ENCODE measurements at places on chromosomes 1 and 21. TPM values are rescaled to one million over a fixed set of nuclear protein-coding genes. Genes with fewer than 3 reads are reported as not detected.

- H3K27me3 ChIP-seq: peaks cover 5% of the 10 kb centered on the region
- DNase-seq: no peak
- H3K27ac ChIP-seq: no peak overlapping the region
- no peaks in the 10 kb centered on the region for H3K36me3 ChIP-seq
These were observed 107.2 kb upstream of the WLS start for GRCh38 chr1:68339505-68339904.

DNA sequence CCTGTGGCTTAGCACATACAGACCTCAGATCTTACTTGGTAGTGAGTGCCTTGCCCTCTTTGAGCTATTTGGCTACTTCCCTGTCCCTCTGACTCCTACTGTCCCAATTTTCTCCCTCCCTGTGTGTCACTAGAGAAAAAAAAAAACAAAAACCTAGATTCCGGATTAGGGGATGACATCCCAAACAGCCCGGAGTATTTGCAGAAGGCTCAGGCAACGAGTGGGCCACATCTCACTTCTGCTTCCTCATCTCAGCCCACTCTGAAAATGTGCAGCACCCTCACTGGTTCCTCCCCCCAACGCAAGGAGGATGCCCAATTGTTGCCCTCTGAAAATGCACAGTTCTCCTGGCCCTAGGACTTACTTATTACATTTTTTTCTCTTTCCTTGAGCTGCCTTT lies 4.9 kb downstream of the NHLH1 start:
- DNase-seq: no peak
- no peak overlapping the region for H3K4me3 ChIP-seq
- H3K36me3 ChIP-seq: no peaks in the 10 kb centered on the region
- no peaks in the 10 kb centered on the region for H3K27me3 ChIP-seq
- H3K4me1 ChIP-seq: peaks cover 13% of the 10 kb centered on the region

DNA sequence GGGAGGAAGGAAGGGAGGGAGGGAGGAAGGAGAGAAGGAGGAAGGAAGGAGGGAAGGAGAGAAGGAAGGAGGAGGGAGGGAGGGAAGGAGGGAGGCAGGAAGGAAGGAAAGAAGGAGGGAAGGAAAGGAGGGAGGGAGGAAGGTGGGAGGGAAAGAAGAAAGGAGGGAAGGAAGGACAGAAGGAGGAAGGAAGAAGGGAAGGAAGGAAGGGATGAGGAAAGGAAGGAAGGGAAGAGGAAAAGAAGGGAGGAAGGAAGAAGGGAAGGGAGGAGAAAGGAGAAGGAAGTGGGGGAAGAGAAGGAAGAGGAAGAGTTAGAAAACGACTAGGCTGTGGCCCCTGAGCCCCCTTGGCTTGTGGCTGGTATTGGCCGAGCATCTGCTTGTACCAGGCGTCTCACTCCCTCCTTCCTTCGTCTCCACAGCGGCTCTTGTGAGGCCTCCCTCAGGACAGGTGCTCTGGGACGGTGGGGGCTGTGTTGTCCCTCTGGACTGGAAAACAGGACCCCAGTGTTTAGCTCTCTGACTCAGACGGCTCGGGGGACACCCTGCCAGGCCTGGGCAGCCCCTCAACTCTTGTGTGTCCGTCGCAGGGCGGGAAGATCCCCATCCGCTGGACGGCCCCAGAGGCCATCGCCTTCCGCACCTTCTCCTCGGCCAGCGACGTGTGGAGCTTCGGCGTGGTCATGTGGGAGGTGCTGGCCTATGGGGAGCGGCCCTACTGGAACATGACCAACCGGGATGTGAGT lies 36.2 kb upstream of the C1QA start:
- H3K4me1 ChIP-seq: no peaks in the 10 kb centered on the region
- H3K27ac ChIP-seq: no peak overlapping the region
- DNase-seq: no peak
- no peaks in the 10 kb centered on the region for H3K36me3 ChIP-seq
- H3K27me3 ChIP-seq: peaks cover 7% of the 10 kb centered on the region

DNA sequence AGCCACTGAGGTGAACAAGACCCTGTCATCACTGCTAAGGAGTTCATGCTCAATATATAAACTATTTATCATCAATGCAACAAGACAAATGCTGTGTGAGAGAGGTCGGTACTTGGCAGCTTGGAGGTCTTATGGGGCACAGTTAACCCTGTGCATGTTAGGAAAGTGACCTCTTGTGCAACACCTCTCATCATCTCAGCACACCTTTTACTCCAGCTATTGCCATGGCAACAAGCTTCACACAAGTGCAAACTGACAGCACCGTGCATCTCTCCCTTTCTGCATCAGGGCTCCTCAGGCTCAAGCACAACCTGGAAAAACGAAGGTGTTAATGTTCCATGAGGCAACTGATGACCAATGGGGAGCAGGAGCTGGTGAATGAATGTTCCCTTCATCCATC lies 14.7 kb upstream of the MYSM1 start:
- H3K4me3 ChIP-seq: no peak overlapping the region
- H3K27ac ChIP-seq: no peak overlapping the region
- no peak for DNase-seq
- H3K27me3 ChIP-seq: no peaks in the 10 kb centered on the region
- peaks cover 14% of the 10 kb centered on the region for H3K4me1 ChIP-seq

DNA sequence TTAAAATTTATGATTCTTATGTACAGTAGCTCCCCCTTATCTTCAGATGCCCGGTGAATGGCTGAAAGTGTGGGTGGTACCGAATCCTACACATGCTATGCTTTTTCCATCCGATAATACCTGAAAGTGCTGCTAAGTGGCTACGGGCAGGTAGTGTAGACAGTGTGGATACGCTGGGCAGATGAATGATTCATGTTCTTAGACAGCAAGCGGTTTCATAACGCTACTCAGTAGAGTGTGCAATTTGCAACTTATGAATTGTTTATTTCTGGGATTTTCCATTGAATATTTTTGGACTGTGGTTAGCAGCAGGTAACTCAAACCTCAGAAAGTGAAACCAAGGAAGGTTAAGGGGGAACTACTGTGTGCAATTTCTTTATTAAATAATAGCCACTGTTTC lies 7.5 kb downstream of the PCP4 start:
- H3K27ac ChIP-seq: no peak overlapping the region
- H3K36me3 ChIP-seq: no peaks in the 10 kb centered on the region
- no peak overlapping the region for H3K4me3 ChIP-seq

DNA sequence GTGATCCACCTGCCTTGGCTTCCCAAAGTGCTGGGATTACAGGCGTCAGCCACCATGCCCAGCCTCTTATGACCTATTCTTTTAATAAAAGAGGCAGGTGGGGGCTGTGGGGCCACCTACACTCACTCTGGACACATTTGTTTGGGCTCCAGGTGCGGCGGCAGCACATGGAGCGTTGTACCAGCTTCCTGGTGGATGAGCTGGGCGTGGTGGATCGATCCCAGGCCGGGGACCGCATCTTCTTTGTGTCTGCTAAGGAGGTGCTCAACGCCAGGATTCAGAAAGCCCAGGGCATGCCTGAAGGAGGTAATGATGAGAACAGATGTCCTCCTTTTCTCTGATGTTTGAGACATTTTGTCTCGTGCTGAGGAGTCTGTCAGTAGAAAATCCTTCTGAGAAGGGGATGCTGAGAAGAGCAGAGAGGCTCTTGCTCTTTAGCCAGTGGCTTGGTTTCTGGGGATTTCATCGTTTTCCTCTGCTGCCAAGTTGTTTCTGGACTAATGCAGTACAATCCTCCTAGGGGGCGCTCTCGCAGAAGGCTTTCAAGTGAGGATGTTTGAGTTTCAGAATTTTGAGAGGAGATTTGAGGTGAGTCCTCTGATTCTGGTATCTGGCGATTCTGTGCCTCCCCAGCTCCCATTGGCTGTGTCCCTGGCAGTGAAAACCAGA lies 17.9 kb upstream of the MIIP start:
- H3K36me3 ChIP-seq: peaks cover 65% of the 10 kb centered on the region
- DNase-seq: peak; percentile 88
- peak overlapping the region; percentile 86 for H3K27ac ChIP-seq
- H3K4me1 ChIP-seq: no peaks in the 10 kb centered on the region
- H3K4me3 ChIP-seq: no peak overlapping the region

GRCh38 chr21:45800339-45801080 lies 157.0 kb downstream of the PCBP3 start:
- H3K27me3 ChIP-seq: no peaks in the 10 kb centered on the region
- H3K4me1 ChIP-seq: no peaks in the 10 kb centered on the region
- H3K27ac ChIP-seq: no peak overlapping the region
- H3K4me3 ChIP-seq: no peak overlapping the region
- no peak for DNase-seq

DNA sequence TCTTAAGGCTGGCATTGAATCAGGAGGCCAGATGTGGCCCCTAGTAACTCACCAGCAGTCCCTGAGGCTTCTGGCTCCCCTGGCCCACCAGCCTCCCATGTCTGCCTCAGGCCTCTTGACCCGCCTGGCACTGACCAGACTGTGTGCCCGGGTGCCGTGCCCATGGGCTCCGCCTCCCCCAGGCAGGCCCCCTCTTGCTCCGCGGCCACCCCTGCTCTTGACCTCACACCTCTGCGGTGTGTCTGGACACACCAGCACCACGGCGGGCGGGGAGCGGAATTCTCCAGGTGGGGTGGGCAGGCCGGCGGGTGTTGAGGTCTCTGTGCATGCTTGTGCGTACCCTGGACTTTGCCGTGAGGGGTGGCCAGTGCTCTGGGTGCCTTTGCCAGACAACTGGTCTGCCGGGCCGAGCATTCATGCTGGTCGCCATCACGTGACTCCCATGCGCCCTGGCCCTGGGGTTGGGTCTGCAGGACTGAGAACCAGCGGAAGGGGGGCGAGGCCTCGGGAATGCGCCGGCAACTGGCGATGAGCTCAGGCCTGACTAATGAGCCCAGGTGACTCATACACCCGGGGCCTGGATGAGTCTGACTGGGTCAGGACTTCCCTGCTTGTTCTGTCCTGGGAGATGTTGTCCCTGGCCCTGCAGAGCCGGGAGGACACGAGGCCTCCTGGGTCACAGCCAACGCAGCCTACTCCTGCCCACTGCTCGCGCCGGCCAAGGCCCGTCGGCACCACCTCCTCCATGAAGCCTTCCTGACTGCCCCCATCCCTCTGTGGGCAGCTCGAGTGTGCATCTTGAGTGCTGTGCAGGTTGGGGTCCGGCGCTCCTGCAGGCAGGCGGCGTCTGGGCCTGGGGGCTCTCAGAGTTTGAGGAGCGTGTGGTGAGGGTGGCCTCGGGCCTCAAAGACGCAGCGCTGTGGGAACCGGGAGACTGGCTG lies 22.6 kb downstream of the COL18A1 start:
- H3K36me3 ChIP-seq: no peaks in the 10 kb centered on the region
- H3K27me3 ChIP-seq: no peaks in the 10 kb centered on the region
- no peak for DNase-seq

GRCh38 chr21:40250514-40251294 lies 383.5 kb downstream of the PCP4 start:
- no peak overlapping the region for H3K27ac ChIP-seq
- no peaks in the 10 kb centered on the region for H3K4me1 ChIP-seq
- H3K36me3 ChIP-seq: no peaks in the 10 kb centered on the region
- H3K4me3 ChIP-seq: no peak overlapping the region
- no peak for DNase-seq
- no peaks in the 10 kb centered on the region for H3K27me3 ChIP-seq

DNA sequence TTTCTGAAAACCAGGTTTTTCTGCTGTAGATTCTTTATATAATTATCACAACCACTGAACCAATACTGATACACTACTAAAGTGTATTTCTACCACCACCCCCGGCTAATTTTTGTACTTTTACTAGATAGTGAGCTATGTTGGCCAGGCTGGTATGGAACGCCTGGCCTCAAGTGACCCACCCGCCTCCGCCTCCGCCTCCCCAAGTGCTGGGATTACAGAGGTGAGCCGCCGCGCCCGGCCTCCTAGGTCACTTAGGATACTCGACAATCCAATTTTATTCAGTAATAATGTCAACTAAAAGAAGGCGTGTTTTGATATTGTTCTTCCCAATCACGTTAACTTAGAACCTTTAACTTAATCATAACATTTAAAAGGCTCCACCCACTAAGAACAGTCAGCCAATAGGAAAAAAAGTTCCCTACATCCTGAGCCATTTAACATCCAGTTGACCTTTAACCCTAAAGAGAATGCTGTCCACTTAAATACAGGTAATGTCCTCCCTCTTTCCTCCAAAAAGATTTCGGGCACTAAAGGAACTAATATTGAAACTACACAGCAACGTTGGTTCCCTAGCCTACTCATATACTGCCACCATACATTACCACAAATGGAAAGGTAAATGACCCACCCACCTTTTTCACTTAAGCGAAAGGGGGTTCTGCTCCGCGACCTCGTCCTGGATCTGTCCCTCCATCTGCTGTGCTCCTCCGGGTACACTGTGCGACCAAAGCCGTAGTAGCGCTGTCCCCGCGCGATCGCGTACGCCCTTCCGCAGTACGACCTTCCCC lies 1.2 kb downstream of the RSRP1 start:
- H3K4me3 ChIP-seq: peak overlapping the region; percentile 96
- peaks cover 51% of the 10 kb centered on the region for H3K36me3 ChIP-seq
- no peak for DNase-seq
- H3K4me1 ChIP-seq: peaks cover 48% of the 10 kb centered on the region

DNA sequence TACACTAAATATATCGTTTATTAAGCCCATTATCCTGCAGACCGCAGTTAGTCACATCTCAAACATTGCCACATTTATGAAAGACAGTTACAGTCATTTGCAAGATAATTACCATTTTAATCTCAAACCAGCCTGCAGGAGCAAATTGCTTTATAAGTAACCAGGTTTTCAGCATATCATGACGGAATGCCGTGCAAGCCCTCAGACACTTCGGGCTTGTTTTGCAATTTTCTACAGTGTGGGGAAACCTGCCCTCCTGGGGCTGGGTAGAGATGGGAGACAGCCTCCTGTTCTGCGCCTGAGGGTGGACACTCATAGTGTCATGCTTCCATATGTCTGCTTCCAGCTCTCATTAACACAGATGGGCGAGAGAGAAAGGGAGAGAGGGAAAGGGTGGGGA lies 563.9 kb downstream of the NPHP4 start:
- peaks cover 7% of the 10 kb centered on the region for H3K4me1 ChIP-seq
- H3K36me3 ChIP-seq: no peaks in the 10 kb centered on the region
- no peak overlapping the region for H3K27ac ChIP-seq
- H3K4me3 ChIP-seq: no peak overlapping the region
- H3K27me3 ChIP-seq: peaks cover 18% of the 10 kb centered on the region

- no peak for DNase-seq
- H3K36me3 ChIP-seq: no peaks in the 10 kb centered on the region
- H3K4me1 ChIP-seq: peaks cover 9% of the 10 kb centered on the region
- H3K4me3 ChIP-seq: no peak overlapping the region
These were observed 98.9 kb downstream of the HIVEP3 start for GRCh38 chr1:41819843-41820242.

- peak; percentile 69 for DNase-seq
- no peak overlapping the region for H3K4me3 ChIP-seq
- peaks cover 8% of the 10 kb centered on the region for H3K4me1 ChIP-seq
- H3K36me3 ChIP-seq: no peaks in the 10 kb centered on the region
These were observed 102.8 kb downstream of the CDC7 start for GRCh38 chr1:91603409-91603808.

Gene CD5L
- total RNA-seq: not detected

Gene HES2
- total RNA-seq: not detected

Data from activated CD4-positive, alpha-beta T cell treated with anti-CD3 and anti-CD28 coated beads for 36 hours (primary cell).